ENCODE measurements at places on chromosomes 3 and 15. TPM values are rescaled to one million over a fixed set of nuclear protein-coding genes. Genes with fewer than 3 reads are reported as not detected.

The PLEKHO2 gene
- total RNA-seq = 11.4 TPM

The ACSBG1 gene
- not detected for total RNA-seq

The ATP8B4 gene
- total RNA-seq = 1.00 TPM

The PEX5L gene
- total RNA-seq = under 0.01 TPM

The MUC4 gene
- not detected for total RNA-seq

The HCN4 gene
- not detected for total RNA-seq

The CKMT1A gene
- total RNA-seq = 21.5 TPM

The SLC7A14 gene
- total RNA-seq = under 0.01 TPM

The PAK6 gene
- 20.3 TPM for total RNA-seq

The DUOXA2 gene
- not detected for total RNA-seq

The ALPK3 gene
- under 0.01 TPM for total RNA-seq

The MYRIP gene
- not detected for total RNA-seq

The CHRFAM7A gene
- total RNA-seq = 0.36 TPM

The GPD1L gene
- total RNA-seq = 13.7 TPM

The SLC9C1 gene
- 0.21 TPM for total RNA-seq

The C15orf62 gene
- 1.7 TPM for total RNA-seq

The LDHAL6B gene
- total RNA-seq = not detected

The NANOGP8 gene
- not detected for total RNA-seq

The SUSD5 gene
- total RNA-seq = not detected

The SETMAR gene
- total RNA-seq = 4.4 TPM

The ISLR gene
- total RNA-seq = not detected

The SLC22A13 gene
- total RNA-seq = 0.43 TPM

The HGD gene
- total RNA-seq = 0.28 TPM

The SCAANT1 gene
- total RNA-seq = not detected

The BDH1 gene
- 15.0 TPM for total RNA-seq

The TMEM207 gene
- not detected for total RNA-seq

The C3orf52 gene
- total RNA-seq = 15.4 TPM

The EAF1 gene
- total RNA-seq = 37.5 TPM

The SPINK8 gene
- not detected for total RNA-seq

The CACNA2D3 gene
- total RNA-seq = 1.0 TPM
